Calu3 (cell line): ENCODE measurements at places on chromosomes 12 and 14. TPM values are rescaled to one million over a fixed set of nuclear protein-coding genes. Genes with fewer than 3 reads are reported as not detected.
A peak's percentile ranks its signal among the peaks of the same experiment; 100 is the strongest.

Gene KRT75
- total RNA-seq: not detected in 2 replicates

Gene TSHR
- total RNA-seq: not detected in 2 replicates

DNA sequence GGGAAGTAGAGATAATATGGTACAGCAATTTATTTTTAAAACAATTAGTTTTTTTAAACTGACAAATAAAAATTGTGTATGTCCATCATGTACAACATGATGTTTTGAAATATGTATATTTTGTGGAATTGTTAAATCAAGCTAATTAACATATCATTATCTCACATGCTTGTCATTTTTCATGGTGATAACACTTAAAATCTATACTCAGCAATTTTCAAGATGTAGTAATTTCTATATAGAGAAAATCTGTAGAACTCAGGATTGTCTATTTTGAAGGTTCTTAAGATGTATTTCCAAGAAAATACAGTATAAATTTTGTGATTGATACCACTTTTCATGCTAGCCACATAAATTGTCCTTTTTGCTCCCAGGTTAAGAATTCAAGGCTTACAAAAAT is 247.1 kb downstream of the FBXL14 start:
- peak overlapping the region; percentile 43 for H3K4me3 ChIP-seq
- H3K36me3 ChIP-seq: peaks cover 5% of the 10 kb centered on the region
- no peaks in the 10 kb centered on the region for H3K27me3 ChIP-seq
- H3K4me1 ChIP-seq: peaks cover 28% of the 10 kb centered on the region
- DNase-seq: no peak

Gene MNAT1
- 44.6 and 48.0 TPM in 2 replicates for total RNA-seq

DNA sequence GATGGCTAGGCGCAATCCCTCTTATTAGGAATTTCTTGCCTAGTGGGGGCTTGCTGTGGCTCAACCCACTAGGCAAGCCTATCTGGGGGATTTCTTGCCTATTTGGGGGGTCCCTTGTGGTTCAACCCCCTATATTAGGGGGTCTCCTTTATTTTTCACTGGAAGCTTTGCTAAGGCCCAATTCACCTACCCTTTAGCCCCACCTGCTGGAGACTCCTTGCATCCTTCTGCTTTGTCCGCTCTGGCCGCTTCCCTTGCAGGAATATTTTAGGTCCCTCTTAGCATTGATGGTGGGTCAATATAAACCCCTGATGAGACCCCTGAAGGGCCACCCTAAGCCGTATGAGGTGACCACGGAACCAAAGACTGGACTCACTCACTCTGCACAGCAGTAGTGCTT is 1552.1 kb downstream of the AACS start:
- DNase-seq: peak; percentile 67
- H3K4me1 ChIP-seq: no peaks in the 10 kb centered on the region
- H3K36me3 ChIP-seq: no peaks in the 10 kb centered on the region
- no peaks in the 10 kb centered on the region for H3K27me3 ChIP-seq
- no peak overlapping the region for H3K4me3 ChIP-seq
- no peak overlapping the region for H3K27ac ChIP-seq

Gene GNB3
- total RNA-seq: not detected in 2 replicates

DNA sequence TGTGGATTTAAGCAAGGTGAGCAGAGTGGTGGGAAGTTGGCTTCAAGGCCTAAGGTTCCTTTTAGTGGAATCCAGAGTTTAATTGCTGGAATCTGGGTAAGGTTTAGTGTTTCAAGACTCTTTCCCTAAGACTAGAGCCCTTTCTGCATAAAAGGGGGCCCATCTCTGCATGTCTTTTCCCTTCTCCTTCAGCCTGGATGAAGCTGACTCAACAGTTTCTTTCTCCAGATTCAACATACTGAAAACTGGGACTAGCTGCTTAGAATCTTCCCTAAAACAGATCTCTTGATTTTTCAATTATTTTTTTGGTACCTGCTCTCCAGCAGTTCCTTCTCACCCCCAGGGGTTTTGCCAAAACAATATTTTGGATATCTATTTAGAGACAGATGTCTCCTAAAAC is 34.0 kb downstream of the SLC4A8 start:
- H3K27ac ChIP-seq: no peak overlapping the region
- H3K4me1 ChIP-seq: peaks cover 7% of the 10 kb centered on the region
- no peak for DNase-seq
- H3K36me3 ChIP-seq: no peaks in the 10 kb centered on the region
- H3K4me3 ChIP-seq: no peak overlapping the region

GRCh38 chr12:109446869-109447268 is 30.2 kb downstream of the KCTD10 start:
- peaks cover 4% of the 10 kb centered on the region for H3K36me3 ChIP-seq
- H3K4me3 ChIP-seq: no peak overlapping the region
- H3K27me3 ChIP-seq: no peaks in the 10 kb centered on the region

Gene FOXG1
- total RNA-seq: not detected in 2 replicates

- no peak overlapping the region for H3K4me3 ChIP-seq
- H3K27ac ChIP-seq: no peak overlapping the region
- H3K4me1 ChIP-seq: no peaks in the 10 kb centered on the region
- DNase-seq: no peak
Measured at GRCh38 chr14:50082784-50083466, 33.4 kb downstream of the VCPKMT start.

GRCh38 chr14:98593361-98593761 is 678.6 kb downstream of the BCL11B start:
- no peaks in the 10 kb centered on the region for H3K27me3 ChIP-seq
- no peak overlapping the region for H3K27ac ChIP-seq
- no peak for DNase-seq
- H3K4me3 ChIP-seq: no peak overlapping the region
- H3K4me1 ChIP-seq: no peaks in the 10 kb centered on the region

- H3K4me3 ChIP-seq: no peak overlapping the region
- H3K4me1 ChIP-seq: no peaks in the 10 kb centered on the region
- H3K27me3 ChIP-seq: peaks cover under 1% of the 10 kb centered on the region
- no peaks in the 10 kb centered on the region for H3K36me3 ChIP-seq
Measured at GRCh38 chr14:52987042-52987441, 36.2 kb upstream of the FERMT2 start.

DNA sequence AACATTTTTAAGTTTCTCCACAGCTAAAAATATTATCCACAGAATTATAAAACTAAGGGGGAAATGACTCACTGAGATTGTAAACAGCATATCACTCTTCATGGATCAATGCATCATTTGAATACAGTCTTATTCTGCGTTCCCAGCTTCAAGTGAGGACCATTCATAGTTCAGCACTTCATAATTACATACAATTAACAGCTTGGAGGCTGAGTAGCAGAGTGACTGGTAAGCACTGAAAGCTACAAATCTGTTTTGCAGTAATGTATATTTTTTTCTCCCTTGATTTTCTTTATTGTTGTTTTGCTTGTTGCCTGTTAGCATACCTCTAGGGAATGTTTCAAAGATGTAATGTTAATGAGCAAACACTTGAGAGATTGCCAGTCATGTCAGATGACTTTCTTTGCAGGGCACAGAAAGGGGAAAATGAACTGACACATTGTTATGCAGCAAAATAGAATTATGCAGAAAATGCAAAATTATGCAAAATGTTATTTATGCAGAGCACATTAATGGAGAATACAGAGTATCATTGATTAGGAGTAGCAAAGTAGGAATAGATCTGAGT is 138.6 kb downstream of the RPS29 start:
- H3K27me3 ChIP-seq: peaks cover 45% of the 10 kb centered on the region
- H3K4me3 ChIP-seq: no peak overlapping the region
- H3K4me1 ChIP-seq: no peaks in the 10 kb centered on the region
- H3K36me3 ChIP-seq: no peaks in the 10 kb centered on the region
- DNase-seq: no peak

DNA sequence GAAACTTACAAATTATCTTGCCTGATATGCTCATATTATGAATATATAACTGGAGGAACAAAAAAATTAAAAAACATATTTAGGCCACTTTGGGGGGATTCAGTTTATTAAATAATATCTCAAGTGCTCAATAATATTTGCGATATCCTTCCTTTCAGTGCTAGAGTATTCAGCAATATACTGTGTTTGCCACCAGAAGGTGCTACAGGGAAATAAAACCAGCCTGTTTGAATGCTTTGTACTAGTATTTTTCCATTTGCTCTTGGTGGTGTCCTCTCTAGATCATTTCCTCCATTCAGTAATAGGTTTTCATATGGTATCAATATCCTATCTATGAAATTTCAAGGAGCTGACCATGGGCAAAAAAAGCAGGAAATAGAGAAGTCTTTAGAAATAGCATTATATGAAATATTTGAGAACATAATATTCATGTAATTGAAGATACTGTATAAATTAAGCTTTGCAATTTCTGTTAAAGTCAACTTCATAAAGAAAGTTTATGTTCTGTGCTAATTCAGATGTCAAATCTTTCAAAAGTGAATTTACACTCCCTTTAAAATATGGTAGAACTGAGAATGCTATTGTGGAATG is 106.2 kb upstream of the NAV3 start:
- DNase-seq: peak; percentile 30
- H3K4me1 ChIP-seq: no peaks in the 10 kb centered on the region
- H3K36me3 ChIP-seq: no peaks in the 10 kb centered on the region
- no peak overlapping the region for H3K4me3 ChIP-seq
- no peaks in the 10 kb centered on the region for H3K27me3 ChIP-seq

Gene RNF34
- 79.5 and 82.0 TPM in 2 replicates for total RNA-seq

Gene FGD4
- 37.4 and 38.6 TPM in 2 replicates for total RNA-seq

Gene MYH6
- total RNA-seq: not detected in 2 replicates

Gene TPH2
- total RNA-seq: 0.38 and 0.54 TPM in 2 replicates

- no peaks in the 10 kb centered on the region for H3K4me1 ChIP-seq
- no peak for DNase-seq
- peaks cover 90% of the 10 kb centered on the region for H3K27me3 ChIP-seq
- no peaks in the 10 kb centered on the region for H3K36me3 ChIP-seq
- no peak overlapping the region for H3K4me3 ChIP-seq
Measured at GRCh38 chr14:93901813-93902212, 25.3 kb upstream of the FAM181A start.

Gene RASSF9
- 3.0 and 3.3 TPM in 2 replicates for total RNA-seq

DNA sequence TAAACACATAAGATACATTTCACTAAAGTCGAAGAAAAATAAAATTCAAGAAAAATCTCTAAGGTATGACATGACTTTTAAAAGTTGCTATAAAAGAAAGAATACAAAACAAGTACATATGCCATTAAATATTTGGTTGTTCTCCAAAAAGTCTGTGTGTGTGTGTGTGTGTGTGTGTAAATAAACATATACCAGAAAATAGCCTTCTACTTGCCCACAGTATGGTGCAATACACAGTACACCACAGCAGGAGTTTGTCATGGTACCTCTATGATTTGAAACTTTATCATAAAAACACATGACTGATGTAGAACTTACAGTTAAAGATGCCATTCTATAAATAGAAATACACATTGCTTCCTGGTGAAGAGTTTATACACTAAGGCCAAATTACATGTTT is 692.7 kb upstream of the MGAT4C start:
- H3K27ac ChIP-seq: no peak overlapping the region
- H3K4me3 ChIP-seq: no peak overlapping the region
- no peaks in the 10 kb centered on the region for H3K4me1 ChIP-seq

Gene RAN
- 1,463 and 1,538 TPM in 2 replicates for total RNA-seq

GRCh38 chr12:30268041-30268440 is 427.6 kb downstream of the IPO8 start:
- H3K27me3 ChIP-seq: no peaks in the 10 kb centered on the region
- no peak overlapping the region for H3K27ac ChIP-seq
- no peaks in the 10 kb centered on the region for H3K4me1 ChIP-seq
- no peak overlapping the region for H3K4me3 ChIP-seq

DNA sequence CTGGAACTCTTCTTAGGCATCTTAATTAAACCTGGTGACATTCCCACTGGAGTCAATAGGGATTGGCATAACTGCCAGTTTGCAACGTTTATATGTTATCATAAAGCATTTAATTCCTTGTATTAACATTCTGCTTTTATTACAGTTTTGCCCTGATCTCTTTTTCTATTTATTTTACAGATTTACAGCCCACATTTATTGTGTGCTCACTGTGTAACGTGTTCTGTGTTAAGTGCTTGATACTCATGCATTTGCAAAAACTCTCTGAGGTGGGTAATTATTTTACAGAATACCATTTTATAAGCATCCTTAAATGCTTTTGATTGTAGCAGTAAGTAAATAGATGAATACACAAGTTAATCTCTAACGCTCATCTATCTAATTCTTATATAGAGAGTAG is 341.5 kb upstream of the FAR2 start:
- peaks cover 15% of the 10 kb centered on the region for H3K27me3 ChIP-seq
- DNase-seq: no peak
- no peak overlapping the region for H3K27ac ChIP-seq
- H3K36me3 ChIP-seq: no peaks in the 10 kb centered on the region

DNA sequence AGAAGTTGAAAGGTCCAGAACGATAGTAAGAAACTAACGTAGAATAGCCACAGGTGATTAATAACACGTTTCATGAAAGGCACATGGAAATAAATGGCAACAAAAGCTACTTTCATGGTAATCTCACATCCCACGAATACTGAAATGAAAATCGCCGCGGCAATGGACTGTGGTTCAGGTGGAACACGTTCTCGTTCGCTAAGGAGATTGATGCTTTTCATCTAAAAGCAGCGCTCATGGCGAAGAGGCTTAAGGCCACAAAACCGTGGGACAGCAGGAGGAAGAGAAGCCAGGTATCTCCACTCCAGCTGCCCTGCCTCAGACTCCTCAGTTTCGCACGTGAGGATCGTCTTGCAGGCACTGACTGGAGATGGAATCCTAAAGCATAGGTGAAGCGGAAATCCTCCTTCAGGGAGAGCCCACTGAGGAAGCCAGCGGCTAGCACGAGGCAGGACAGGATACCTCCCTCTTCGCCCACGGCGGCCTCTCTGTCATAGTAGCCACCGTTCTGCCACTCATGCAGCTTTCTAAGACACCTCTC is 696 bp upstream of the GPHN start:
- peak overlapping the region; percentile 99 for H3K4me3 ChIP-seq
- peaks cover 35% of the 10 kb centered on the region for H3K36me3 ChIP-seq

DNA sequence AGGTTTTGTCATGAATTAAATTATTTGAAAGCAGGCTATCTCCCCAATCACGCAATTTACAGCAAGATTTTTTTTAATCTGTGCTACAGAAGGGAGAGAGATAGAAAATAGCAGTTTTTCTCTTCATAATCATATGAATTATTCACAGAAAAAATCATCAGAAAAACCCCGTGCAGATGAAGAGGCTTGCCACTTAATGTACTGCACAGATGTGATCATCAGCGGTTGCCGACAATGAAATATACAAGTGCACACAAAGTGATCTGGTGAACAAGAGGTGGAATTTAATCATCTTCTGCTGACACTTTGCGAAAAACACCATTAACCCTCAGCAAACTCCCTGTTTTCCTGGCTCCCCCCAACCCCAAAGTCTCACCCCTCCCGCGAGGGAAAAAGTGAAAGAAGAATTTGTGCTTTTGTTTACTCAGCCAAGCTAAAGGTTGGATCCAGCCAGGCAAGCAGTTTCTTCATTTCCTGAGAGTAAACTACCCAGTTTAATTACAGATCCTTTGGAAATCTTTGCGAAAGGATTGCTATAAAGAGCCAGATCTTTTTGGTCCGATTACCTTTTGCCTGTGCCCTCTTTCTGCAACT is 3.1 kb upstream of the LMO3 start:
- no peaks in the 10 kb centered on the region for H3K27me3 ChIP-seq
- H3K4me1 ChIP-seq: no peaks in the 10 kb centered on the region
- no peak for DNase-seq
- H3K4me3 ChIP-seq: no peak overlapping the region

Gene EID3
- 5.5 and 6.1 TPM in 2 replicates for total RNA-seq
